Activated CD8-positive, alpha-beta memory T cell treated with anti-CD3 and anti-CD28 coated beads for 4 hours (primary cell): ENCODE measurements at places on chromosomes 2 and 18.

DNA sequence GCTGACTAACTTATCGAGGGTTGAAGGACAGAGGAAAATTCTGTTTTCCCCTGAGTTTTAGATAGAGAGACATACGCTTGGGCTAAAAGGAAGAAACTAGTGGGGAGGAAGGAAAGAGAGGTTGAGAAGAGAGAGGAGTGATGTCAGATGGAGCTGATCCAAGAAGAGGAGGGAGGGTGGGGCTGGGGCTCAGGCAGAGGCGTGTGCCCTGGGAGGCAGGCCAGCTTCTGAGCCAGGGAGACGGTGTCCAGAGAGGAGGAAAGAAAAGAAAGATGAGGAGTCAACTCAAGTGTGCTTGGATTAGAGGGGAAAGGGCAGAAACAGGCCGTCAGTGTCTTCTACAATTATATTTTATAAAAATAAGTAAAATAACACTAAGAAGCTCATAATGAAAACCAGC, 56.2 kb downstream of the EMILIN2 start:
- no peak for DNase-seq

DNA sequence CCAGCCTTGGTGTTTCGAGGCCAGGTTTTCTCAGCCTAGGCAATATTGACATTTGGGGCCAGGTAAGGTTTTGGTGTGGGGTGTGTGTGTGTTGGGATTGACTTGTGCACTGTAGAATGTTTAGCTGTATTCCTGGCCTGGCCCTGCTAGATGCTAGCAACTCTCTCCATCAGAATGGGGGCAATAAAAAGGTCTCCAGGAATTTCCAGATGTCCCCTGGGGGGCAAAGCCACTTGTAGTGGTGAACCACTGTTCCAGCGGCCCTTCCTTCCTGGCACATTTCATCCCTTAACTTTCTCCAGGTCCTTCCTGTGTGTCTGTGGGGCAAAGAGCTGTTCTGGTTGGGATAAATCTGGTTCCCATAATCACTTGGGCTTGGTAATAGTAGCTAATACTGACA, 12.0 kb downstream of the LIPG start:
- no peak for DNase-seq

- DNase-seq, result no peak
These were observed 244.0 kb downstream of the ARL6IP6 start for GRCh38 chr2:152962446-152962845.

GRCh38 chr2:150133623-150134022, 353.8 kb downstream of the RND3 start:
- DNase-seq, result no peak

- DNase-seq, result no peak
These were observed 15.1 kb downstream of the USP40 start for GRCh38 chr2:233551491-233551890.

DNA sequence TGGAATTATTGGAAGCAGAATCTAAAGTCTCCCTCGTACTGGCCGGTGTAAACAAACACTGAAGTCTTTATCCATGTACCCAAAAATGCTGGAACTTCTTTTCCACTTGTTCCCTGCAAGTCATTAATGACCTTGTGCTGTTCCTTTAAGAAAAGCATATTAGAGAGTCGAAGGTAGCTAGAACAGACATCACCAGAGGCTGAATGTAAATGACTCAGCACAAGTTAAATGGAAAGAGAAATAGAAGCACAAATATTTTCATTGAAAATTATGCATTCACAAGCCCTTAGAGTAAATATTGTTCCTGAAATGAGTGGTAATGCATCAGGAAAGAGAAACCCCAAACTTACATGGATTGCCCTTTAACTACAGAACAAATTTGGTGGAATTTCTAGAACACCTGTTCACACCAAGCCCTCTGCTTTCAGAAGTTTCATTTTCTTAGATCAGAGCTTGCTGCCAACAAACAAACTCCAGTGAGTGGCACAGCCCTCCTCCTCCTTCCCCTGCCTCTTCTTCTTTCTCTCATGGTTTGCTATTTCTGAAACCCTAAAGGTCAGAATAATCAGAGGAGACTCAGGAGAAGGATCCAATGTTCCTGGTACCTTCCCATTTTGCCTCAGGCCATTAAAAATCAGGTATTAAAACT, 264.3 kb downstream of the TXNL1 start:
- no peak for DNase-seq

DNA sequence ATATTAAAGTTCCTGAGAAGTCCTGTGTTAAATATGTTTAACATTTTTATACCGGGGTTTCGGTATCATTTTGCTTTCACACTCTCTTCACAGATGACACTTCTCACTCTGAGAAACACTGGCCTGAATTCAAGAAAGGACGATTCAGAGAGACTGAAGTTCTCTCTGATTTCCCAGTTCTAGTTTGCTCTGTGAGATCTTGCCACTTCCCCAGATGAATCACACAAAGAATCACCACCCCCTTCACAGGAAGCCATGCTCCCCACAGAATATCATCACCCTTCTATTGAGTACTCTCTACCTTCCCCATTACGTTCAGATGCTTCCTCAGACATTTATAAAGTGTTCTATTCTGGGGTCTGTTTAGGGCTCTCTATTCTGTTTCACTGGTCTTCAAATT, 16.1 kb upstream of the CD207 start:
- DNase-seq, result no peak

DNA sequence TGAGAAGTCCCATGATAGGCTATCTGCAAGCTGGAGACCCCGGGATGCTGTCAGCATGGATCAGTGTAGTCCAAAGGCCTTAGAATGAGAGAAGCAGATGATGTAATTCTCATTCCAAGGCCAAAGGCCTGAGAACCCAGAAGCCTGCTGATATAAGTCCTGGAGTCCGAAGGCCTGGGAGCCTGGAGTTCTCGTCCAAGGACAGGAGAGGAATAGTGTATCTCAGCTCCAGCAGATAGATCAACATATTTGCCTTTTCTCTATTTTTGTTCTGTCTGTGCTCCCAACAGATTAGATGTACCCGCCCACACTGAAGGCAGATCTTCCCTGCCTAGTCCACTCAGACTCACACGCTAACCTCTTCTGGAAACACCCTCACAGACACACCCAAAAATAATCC, 454.9 kb upstream of the CHAC2 start:
- no peak for DNase-seq

DNA sequence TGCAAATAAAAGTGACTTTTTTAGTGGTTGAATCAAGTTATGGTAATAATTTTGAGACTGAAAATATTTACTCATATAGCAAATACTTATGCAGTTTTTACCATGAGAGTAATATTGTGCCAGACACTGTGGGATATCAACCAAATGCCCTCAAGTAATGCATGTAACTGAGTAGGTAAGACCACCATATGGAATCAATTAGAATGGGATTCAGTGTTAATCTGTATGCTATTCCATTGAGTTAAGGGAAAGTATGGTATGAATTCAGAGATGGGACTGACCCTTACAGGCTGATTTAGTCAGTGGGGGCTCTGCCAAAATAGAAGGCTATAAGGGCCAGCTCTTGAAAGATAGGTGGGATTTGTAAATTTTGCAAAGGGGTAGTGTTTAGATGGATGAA, 131.6 kb downstream of the CCDC85A start:
- no peak for DNase-seq

GRCh38 chr2:217325816-217326215, 466.0 kb upstream of the TNP1 start:
- DNase-seq, result no peak

- no peak for DNase-seq
These were observed 129.7 kb downstream of the MYCN start for GRCh38 chr2:16069933-16070647.

- DNase-seq, result no peak
These were observed 117.1 kb upstream of the KLHL14 start for GRCh38 chr18:32889615-32890593.

DNA sequence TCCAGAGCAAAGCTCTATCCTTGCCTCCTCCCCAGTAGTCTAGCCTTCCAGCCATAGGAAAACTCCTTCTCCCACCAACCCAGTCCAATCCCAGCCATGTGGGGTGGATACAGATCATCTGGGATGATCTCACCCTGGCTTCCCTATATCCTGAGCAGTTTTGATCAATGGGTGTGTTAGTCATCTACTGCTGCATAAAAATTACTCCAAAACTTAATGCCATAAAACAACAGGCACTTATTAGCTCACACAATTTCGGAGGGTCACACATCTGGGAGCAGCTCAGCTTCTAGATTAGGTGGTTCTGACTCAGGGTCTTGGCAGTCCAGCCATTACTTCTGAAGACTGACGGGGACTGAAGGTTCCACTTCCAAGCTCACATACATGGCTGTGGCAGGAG, 190.4 kb downstream of the SPP2 start:
- DNase-seq, result no peak

DNA sequence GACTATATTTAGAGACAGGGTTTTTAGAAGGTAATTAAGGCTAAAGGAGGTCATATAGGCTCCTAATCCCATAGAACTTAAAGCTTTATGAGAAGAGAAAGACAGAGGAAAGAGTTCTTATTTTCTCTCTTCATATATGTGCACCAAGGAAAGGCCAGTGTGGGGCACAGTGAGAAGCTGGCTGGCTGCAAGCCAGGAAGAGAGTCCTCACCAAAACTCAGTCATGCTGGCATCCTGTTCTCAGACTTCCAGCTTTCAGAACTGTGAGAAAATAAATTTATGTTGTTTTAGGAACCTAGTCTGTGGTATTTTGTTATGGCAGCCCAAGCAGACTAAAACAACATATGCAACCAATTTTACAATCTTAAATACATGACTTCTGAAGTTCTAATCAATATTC, 31.5 kb upstream of the ATIC start:
- DNase-seq, result no peak

DNA sequence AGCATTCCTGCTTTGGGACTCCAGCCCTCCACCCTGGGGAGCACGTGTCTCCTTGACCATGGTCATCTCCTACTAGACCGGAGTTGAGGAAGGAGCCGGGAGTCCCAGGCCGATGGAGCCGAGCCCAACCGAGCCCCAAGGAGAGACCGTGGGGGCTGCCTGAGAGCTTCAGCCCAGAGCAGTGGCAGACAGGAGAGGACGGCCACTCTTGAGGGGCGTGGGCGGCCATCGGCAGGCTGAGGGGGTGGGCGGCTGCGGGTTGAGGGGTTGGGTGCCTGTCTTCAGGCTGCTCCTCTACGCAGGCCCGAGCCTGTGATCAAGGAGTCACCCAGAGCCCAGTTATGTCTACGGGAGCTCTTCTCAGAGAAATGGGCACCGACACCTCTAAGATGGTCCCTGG, 158.7 kb downstream of the PXDN start:
- no peak for DNase-seq

GRCh38 chr2:2847209-2847676, 516.2 kb upstream of the MYT1L start:
- DNase-seq, result no peak

DNA sequence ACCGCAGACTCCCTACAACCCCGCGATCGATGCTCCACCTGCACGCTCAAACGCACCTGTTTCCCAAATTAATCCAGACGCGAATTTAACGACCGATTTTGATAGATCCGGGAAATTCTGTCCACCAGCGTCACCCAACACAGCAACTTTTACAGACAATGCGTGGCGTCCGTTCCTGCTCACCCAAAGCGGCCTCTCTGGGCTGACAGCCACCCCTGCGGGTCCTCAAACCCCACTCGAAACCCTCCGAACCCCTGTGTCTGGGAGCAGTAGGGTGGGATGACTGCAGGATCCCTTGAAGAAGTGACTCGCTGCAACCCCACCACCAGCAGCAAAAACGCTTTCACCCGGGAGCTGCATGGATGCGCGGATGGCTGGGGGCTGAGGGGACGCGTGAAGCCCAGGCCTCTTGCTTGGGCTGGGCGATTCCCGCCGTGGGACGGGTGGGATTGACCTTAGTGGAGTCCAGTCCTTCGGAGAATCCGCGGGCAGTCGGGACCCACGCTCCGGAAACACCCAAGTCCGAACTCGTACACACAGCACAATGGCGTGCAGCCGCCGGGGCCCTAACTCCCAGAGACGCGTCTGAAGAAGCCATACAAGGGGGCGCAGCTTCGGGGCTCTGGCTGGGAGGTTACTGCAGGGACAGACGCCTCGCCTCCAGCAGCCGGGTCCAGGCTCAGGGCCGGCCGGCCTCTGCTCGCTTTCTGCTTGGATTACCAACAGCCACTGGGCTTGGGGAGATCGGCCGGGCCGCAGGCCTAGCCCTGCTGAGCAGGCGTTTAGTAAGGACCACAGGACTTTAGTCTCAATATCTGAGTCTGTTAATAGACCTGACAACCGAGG, 31.1 kb upstream of the ATP6V1B1 start:
- no peak for DNase-seq

DNA sequence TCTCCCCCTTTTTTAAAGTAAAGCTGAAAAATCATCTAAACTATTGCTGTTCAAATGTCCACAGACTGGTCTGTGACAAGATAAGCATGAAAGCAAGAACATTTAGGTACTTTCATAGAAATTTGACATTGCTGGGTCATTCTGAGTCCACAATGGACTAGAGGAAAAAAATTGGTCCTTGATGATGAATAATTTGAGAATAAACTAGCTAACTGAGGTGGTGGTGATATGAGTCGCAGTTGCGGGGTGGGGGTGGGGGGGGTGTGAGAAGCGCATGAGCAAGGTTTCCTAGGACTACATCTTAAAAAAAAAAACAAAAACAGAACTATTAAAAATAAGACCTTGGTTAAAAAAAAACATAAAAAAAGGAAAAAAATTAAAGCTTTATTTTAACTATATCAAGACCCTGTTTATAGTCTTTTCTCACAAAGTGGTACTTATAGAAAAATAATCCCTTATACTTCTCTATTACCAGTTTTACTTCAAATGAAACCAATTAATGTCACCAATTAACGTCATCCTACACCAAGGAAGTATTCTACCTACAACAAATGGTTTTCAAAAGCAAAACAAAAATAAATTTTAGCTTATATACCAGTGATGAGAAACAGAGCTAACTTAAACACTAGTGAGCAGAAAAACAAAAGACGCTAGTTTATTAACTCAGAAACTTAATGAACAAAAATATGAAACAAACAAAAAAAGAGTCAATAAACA, 88.1 kb downstream of the ASXL2 start:
- DNase-seq, result no peak

DNA sequence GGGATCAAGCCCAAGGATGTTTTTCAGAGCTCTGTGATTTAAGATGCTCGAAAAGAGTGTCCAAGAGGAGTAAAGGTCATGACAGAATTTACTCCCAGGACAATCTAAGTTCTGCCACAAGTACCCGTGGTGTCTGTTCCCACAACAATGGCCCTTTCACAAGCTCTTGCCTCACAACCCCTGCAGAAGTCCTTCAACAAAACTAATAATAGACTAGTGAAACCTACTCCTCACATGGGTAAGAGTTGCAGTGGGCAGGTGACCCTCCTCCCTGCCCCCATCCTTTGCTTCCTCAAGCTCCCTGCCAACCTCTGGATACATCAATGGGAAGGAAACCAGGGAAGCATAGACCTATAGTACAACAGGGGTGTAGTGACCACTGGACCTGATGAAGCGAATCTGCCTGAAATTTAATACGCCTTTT, 34.9 kb downstream of the PTCD3 start:
- DNase-seq, result no peak

- no peak for DNase-seq
These were observed 4.9 kb upstream of the NEUROD1 start for GRCh38 chr2:181685150-181685688.

GRCh38 chr2:130849896-130850787, 13.4 kb downstream of the ARHGEF4 start:
- DNase-seq, result no peak
